Lung (tissue), 17 donors: ENCODE measurements at places on chromosomes 16 and 17.

DNA sequence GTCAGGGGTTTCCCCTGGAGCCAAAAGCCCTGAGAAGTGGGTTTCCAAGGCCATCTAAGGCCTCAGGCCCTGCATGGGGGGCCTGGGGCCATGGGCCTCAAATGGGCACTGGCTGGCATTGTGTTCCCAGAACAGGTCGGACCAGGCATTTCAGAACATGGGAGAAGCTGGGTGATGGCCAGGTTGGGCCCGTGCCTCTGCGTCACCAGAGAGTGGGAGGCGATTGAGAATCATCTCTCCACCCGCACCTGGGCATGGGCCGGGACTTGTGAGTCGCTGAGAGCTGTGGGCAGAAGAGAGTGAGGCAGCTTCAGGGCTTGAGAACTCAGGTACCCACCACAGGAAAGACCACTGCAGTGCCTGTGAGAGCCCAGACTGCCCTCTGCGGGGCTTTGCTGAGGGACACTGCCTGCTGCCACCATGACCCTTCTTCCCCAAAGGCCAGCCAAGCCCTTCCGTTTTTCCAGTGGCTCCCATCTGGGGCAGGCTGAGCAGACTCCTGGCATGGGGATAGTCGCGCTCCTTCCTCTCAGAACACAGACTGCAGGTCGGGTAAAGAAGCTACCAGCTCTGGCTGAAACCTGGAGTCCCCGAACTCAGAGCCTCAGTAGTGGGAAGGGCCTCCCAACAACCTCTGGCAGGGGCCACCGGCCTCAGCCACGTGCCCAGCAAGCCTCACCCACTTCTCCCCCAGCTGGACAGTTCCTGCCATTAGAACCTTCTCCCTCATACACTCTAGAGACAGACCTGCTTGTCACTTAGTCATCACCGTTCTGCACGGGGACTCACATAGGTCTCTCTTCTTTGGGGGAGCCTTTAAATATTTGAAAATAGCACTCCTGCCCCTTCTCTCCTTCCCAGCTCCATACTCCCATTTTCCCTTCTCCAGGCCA lies 1.6 kb downstream of the RAB11FIP4 start:
- no peak for DNase-seq

GRCh38 chr17:31736855-31737625 lies 122.0 kb downstream of the COPRS start:
- no peak for DNase-seq

GRCh38 chr16:24822542-24822941 lies 23.2 kb upstream of the SLC5A11 start:
- no peak for DNase-seq

DNA sequence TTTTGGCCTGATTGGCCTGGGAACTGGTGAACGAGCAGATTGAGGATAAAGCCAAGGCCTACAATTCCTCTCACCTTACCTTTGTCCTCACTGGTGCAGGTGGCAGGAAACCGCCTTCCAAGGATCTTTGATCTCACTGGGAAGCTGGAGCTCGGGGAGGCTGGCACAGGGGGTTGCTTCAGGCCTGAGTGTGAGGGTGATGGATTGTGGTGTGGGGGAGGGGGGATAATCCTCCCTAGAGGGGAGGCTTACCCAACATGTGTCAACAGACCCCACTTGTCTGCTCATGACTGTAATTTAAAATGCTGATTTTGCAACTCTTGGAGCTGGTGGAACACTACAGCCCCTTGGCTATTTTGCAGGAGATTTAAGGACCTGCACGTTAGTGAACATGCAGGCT lies 4.5 kb upstream of the RMI2 start:
- peak; percentile 84 for DNase-seq

- DNase-seq = no peak
These were observed 193.4 kb downstream of the LGALS9B start for GRCh38 chr17:20273741-20274500.

DNA sequence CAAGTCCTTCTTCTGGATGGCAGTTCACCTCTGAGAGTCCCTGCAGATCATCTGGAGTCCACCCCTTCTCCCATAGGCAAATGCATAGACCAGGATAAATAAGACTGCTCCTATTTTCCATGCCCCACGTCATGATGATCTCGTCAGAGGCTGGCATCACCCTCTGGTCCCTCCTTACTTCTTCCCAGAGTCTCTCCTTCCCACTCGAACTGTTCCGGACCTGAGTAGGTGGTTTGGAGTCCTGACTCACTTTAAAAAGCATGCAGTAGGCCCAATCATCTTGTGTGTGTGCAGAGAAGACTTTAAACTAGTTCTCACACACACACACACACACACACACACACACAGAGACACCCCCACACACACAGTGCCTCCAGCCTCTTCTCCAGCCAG lies 72.0 kb downstream of the SOX9 start:
- no peak for DNase-seq

- DNase-seq = no peak
These were observed 27.0 kb upstream of the RASD1 start for GRCh38 chr17:17523001-17523730.

DNA sequence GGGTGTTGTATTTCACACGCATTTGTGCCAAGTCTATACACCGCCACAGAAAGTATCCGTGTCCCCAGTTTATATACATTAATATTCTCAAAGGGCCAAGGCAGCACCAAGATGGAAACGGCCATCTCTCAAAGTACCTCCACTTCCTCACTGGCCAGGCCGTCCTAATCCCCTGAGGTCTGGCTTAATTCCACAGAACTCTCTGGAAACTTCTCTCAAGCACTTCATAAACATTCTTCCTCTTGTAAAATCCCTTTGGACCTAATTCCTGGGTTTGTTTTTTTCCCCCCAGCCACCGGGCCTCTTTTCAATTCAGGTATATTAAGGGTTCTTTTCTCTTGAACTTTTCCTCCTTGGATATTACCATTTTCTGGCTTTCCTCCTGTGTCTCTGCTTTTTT lies 5.1 kb upstream of the ERN1 start:
- no peak for DNase-seq

DNA sequence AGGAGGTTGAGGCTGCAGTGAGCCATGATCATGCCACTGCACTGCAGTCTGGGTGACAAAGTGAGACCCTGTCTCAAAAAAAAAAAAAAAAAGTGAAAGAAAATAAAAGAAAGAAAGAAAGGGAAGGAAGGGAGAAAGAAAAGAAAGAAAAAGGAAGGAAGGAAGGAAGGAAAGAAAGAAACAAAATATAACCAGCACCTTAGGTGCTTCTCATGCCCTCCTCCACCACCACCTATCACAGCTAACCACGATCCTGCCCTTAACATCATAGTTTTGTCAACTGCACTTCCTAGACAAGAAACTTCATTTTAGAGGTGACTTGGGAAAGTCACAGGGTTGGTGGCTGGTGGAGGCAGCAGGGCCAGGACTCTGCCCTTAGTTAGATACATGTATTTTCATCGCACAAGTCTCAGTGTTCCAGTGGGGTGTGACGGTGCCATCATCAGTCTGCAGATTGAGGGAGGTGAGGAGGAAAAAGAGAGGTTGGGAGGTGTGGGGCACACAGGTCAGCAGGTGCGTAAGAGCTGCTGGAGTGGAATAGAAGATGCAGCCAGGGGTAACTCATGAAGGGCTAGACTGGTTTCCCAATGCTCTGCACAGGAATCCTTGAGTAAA lies 10.0 kb downstream of the SUPT4H1 start:
- no peak for DNase-seq

- DNase-seq = no peak
These were observed 13.7 kb upstream of the PEMT start for GRCh38 chr17:17605083-17605728.

GRCh38 chr17:60600490-60601446 lies 775 bp downstream of the PPM1D start:
- peak; percentile 93 for DNase-seq

DNA sequence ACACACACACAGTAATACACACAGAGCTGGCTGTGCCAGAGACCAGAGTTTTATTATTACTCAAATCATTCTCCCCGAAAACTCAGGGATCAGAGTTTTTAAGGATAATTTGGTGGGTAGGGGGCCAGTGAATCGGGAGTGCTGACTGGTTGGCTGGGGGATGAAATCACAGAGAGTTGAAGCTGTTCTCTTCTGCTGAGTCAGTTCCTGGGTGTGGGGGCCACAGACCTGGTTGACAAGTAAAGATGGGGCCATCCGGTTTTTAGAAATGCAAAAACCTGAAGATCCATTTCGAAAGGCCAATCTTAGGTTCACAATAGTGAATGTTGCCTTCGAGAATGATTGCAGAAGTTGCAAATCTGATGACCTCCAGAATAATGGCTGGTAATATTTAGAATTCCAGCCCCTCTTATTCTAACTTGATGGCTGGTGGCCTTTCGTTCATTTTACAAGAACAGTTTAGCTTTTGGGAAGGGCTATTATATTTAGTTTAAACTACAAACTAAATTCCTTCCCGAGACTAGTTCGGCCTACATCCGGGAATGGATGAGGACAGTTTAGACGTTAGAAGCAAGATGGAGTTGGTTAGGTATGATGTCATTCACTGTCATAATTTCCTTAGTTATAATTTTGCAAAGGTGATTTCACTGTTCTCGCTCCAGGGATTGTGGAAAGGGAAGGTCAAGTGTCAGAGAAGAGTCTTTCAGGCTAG lies 123.2 kb downstream of the KCNJ18 start:
- DNase-seq = no peak

DNA sequence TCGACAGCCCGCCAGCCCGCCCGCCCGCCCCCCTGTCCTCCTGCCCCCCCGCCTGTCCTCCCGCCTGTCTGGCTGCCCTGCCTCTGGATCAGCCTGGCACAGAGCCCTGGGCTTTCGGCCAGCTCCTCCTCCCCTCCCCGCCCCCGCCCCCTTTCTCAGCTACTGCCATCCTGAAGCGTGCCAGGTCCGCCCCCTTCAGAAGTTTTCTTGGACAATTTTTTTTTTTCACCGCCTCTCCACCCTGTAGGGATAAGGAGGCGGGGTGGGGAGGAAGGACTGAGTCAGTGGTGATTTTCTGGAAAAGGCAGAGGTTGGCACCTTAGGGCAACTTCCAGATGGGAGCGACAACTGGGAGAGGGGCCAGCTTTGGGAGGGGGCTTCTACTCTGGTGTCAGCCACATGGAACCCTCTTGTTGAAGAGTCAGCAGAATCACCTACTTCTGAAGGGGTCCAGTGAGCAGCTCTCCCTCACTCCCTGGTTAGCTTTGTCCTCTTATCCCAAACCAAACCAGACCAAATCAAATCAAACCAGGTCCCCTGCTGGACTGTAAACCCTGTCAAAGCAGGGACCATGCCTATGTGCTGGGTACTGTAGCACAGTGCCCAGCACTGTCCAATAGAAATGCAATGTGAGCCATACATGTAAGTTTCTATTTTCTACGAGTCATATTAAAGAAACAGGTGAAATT lies 19.7 kb downstream of the IGF2BP1 start:
- DNase-seq = peak; percentile 92

DNA sequence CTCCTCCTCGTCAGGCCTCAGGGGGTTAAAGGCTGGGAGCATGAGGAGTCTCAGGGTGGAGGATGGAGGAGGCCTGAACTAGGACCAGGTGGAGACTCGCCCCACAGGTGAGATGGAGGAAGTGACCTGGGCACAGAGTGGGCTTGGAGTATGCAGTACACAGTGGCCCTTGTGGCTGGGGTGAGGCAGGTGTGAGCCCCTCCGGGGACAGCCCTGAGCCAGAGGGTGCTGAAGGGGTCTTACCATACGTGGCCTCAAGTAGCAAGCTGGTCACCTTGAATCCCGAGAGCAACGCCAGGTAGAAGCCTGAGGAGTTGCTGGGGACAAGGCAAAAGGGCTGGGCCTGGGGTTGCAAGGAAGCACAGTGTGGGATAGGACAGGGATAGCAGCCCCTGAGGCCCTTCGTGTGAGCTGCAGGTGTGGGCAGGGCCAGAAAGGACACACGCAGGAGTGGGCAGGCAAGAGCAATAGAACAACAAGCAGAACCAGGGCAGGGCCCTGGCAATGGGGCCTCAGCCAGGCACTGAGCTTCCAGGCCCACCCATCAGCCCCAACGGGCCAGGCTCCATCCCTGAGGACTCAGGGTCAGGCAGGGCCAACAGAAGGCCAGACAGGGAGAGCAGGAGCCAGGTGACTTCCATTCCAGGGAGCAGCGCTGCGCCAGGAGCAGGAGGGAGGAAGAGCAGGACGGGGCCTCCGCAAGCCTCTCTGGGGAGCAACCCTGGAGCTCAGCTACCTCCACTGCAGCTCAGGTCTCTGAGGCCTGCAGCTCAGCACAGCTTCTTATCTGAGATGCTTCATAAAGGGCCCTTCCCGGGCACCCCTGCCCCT lies 64.2 kb upstream of the TNRC6C start:
- DNase-seq = no peak

GRCh38 chr16:69150146-69150865 lies 17.9 kb downstream of the UTP4 start:
- peak; percentile 65 for DNase-seq

- no peak for DNase-seq
These were observed 65.1 kb downstream of the SDR42E1 start for GRCh38 chr16:81946206-81946605.

DNA sequence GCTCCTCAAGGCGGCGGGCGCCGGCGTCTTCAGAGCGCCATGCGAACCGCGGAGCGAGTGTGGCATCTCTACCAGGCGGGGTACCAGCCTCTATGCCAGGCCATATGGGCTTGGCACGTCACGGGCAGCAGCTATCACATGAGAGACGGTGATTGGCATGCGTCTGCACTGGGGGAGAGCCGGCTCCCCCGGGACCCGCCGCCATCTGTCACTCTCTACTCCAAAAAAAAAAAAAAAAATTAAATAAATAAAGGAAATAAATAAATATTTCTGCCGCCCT lies at the start of gene NEUROD2:
NEUROD2 (minus strand) TSS at position 70 of the 280 bp plus-strand sequence. CDS start 1,321 bp downstream, outside the sequence.
- no peak for DNase-seq

DNA sequence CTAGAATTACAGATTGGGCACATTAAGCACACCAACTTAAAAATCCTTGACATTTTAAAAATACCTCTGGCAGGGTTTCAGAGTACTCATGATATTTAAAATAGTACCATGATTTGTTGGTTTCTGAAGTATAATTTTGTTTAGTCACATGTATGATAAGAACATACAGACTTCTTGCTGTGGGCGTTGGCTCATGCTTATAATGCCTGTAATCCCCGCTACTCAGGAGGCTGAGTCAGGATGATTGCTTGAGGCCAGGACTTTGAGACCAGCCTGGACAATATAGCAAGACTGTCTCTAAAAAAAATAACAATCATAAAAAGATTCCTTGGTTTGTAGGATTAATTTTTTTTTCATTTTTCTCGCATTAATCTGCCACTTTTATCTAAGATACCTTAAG lies 78.5 kb downstream of the NOS2 start:
- DNase-seq = no peak

GRCh38 chr16:57646388-57647039 lies 18.1 kb downstream of the ADGRG1 start:
- DNase-seq = no peak

DNA sequence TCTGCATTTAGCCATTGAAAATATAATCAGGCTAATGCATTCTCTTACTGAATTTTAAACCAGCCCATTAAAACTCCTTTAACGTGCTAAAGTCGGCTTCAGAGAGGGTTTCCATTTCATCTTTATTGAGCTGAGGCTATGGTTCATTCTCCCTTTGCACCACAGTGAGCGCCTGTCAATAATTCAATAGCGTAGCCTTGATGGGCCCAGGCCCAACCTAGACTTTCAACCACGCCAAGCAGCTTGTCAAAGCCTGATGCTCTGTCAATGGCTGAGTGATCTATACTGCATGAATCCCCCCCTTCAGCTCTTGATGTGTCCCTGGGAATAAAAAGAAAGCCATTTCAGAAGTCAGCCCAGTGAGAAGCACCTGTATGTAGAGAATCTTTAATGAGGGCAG lies 106.0 kb downstream of the RBFOX1 start:
- DNase-seq = no peak
